ENCODE measurements at places on chromosomes 7 and 10.
A peak's percentile ranks its signal among the peaks of the same experiment; 100 is the strongest.

DNA sequence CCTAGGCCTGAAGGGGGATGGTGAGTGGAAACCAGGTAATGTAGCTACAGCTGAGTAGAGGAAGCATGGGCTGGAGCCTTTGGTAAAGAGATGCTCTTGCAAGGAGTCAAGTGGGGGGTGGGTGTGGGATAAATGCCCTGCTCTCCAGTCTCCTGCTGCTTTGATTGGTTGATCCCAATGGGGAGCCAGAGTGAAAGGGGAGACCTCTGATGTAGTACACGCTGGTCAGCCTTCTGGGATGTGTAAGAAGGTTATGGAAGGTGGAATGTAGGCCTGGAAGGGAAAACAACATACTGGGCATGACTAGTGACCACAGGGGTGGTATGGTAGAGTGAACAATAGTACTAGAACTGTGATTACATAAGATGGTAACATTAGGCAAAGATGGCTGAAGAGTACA is 44.3 kb downstream of the TET1 start:
- DNase-seq = no peak

- no peak for DNase-seq
These were observed 12.2 kb upstream of the KLRG2 start for GRCh38 chr7:139495580-139496125.

GRCh38 chr7:151185762-151186639 is 1.0 kb downstream of the ASB10 start:
- DNase-seq = no peak

GRCh38 chr7:130473876-130474275 is 18.0 kb upstream of the MEST start:
- DNase-seq = no peak

- no peak for DNase-seq
These were observed 3.3 kb upstream of the C10orf105 start for GRCh38 chr10:71722849-71723248.

DNA sequence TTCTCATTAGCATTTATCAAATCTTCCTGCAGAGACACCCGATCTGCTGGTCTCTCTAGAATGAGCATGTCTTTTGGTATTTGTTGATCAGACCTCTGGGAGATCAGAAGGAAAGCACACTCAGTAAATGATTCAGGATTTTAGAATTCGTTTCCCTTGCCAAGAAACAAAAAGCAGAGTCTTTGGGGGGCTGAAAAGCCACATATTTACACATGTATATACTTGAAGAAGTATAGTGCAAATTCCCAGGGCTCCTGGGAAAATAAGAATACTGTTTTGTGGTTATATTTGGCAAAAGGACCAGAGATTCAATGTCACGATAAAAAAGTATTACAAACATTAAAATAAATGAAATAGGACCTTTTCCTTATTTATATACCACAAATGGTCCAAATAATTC is 100.2 kb downstream of the AGMO start:
- no peak for DNase-seq

DNA sequence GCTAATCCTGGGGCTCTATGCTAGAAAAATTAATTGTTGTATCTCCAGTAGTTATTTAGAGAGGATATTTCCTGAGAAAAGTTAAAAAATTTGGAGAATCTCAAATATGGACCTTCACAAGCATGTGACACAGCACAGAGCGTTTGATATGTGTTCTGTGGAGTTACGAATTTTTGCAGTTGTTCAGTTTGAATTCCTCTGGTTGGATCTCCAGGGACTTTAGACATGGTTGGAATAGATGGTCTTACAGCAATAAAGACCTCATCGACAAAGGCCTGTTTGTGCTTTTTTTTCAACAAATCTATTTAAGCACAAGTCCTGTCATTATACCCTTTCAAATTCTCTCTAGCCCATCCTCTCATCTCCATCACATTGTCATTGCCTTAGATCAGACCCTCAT is 138.0 kb downstream of the TES start:
- no peak for DNase-seq

DNA sequence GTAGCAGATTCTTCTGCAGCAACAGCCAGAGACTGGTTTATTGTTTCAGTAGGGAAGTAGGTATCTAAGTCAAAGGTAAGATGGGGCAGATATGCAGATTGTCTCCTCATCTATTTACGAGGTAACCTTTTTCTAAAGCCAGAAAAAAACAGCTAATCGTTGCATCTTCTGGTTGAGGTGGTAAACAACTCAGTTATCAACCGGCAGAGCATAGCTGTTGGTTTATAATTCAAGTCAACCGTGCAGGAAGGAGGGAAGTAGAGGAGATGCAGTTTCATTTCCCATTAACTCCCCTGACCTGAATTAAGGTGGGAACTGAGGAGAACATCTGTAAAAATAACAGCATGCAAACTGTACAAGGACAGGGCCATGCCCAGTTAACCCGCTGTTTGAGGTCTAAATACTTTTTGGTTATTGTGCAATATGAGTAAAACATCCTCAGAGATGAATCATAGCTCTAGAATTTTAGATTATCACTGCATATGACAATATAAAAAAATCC is 156.5 kb upstream of the ITGB1 start:
- DNase-seq = no peak

DNA sequence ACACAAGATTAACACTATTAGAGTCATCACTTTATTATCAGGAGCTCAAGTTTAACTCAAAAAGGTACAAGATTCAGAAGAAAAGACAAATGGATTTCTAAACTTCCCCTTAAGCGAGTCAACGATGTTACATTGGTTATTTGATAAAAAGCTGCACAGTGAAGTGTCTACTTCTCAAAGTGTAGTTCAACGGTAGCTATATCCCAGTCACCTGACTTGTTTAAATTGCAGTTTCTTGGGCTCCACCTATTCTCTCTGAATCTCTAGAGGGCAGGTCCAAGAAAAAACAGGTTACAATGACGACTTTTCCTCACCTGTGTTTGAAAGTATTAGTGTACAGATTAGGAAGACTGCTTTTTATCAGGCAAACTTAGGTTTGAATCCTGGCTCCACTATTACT is 16.6 kb downstream of the MINDY3 start:
- no peak for DNase-seq

- no peak for DNase-seq
These were observed 61.2 kb upstream of the ABLIM1 start for GRCh38 chr10:114719311-114719710.

DNA sequence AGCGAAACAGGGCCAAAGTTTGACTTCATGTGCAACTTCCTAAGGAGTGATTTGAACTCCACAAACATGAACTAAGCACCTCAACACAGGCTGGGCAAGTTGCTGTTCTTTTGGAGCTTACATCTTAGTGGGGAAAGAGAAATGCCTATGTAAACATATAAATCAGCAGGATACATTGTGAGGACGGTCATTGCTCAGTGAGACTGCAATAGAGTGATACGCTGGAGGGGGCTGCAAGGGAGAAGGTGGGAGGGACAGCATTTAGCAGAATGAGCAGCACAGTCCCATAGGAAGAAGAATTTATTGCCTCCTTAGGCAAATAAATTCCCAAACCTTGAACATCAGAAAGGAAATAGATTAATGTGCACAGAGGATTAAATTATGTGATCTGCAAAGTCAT is 90.0 kb downstream of the EGFR start:
- DNase-seq = no peak

GRCh38 chr7:99975782-99976521 is at the start of gene AZGP1:
Gene AZGP1, minus strand, starts transcription at chr7:99976031. Its CDS starts 11 bp downstream, at chr7:99976020.
- DNase-seq = no peak

- no peak for DNase-seq
These were observed 251.0 kb downstream of the KCND2 start for GRCh38 chr7:120523985-120524384.

GRCh38 chr10:6046773-6047611 is 15.2 kb downstream of the IL2RA start:
- peak; percentile 19 for DNase-seq

- DNase-seq = no peak
These were observed 1.2 kb upstream of the SMARCD3 start for GRCh38 chr7:151249732-151250072.

- peak; percentile 52 for DNase-seq
These were observed at the start of gene TSPAN12 for GRCh38 chr7:120857588-120858573. Gene TSPAN12, minus strand, starts transcription at chr7:120858144. Its CDS starts 1,381 bp downstream, at chr7:120856763.

GRCh38 chr7:5387711-5388245 is 35.9 kb downstream of the TNRC18 start:
- DNase-seq = no peak

DNA sequence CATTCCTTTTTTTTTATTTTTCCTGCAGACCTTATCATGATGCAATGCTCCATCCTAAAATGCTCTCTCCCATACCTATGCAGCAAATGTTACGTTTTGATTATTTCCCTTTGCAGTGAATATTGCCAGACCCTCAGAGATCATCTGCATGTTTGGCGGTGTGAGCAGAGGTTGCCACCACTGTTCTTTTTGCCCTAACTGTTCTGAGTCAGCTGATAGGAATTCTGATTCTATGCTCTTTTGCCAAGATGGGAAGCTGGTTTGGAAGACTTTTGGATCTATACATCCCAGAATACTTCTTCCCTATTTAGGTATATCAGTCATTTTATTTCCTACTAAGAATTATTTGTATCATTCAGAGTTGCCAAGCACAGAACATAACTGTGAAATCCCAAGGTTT is 130.5 kb downstream of the KLF6 start:
- no peak for DNase-seq

GRCh38 chr10:15335508-15335907 is 35.6 kb downstream of the FAM171A1 start:
- DNase-seq = no peak

DNA sequence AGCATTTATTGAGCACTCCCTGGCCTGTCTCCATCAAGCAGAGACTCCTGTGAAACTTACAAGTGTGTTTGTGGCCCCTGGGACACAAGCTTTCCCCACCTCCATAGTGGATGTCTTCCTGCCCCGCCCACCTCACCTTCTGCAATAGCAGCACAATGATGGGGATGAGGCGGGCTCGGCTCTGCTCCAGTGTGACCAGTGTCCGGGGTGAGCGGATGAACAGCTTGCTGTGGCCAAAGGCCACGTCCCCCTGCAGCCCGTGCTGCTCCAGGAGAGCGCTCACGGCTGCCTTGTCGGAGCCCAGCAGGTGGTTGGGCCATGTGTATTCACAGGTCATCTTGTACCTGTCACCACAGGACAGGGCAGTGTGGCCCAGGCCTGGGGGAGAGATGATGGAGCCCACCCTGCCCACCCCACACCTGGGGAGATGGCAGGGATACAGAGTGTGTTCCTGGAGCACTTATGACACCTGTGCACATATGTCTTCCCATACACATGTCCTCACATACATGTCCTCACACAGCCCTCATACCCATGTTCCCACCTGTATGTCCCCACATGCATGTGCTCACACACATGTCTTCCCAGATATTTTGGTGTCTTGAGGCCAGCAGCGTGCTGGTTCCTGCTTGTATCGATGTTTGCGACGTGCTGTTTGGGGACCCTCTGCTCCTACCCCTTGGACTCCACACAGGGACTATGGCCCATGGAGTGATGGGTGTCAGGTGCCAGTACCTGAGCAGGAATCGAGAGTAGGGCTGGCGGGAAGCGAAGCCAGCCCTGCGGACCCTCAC is 12.7 kb downstream of the MYO1G start:
- DNase-seq = no peak

- DNase-seq = no peak
These were observed 140.1 kb downstream of the GLI3 start for GRCh38 chr7:42096681-42097561.

- peak; percentile 86 for DNase-seq
These were observed at the start of gene DNMBP for GRCh38 chr10:100009793-100010676. Gene DNMBP, minus strand, starts transcription at chr10:100009947. Its CDS starts 37,823 bp downstream, at chr10:99972124.

DNA sequence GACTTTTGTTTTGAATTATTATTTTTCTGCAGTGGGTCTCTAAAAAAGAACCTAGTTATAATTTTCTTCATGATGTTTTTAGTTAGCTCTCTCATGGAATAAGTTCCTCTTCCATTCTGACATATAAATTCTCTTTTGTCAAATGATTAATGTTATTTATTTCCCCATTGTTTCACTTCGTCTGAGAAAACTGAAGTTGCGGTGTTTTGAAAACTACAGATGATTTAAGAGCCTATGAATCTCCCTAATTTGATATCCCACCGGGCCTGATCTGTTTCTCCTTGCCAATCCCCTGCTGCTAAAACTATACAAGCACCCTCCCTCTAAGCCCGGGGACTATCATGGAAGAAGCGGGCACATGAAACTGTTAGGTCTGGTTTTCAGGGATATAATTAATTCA is 41.4 kb downstream of the HTR7 start:
- no peak for DNase-seq

- DNase-seq = peak; percentile 39
These were observed 111.3 kb upstream of the CARD11 start for GRCh38 chr7:3154881-3155494.

- no peak for DNase-seq
These were observed 13.1 kb upstream of the HABP2 start for GRCh38 chr10:113539789-113540188.
